ENCODE measurements at places on chromosomes 12 and 14. TPM values are rescaled to one million over a fixed set of nuclear protein-coding genes. Genes with fewer than 3 reads are reported as not detected.

- DNase-seq, result no peak
These were observed 228.9 kb downstream of the ANO2 start for GRCh38 chr12:5716201-5716600.

- no peak for DNase-seq
These were observed 539.3 kb upstream of the TBX3 start for GRCh38 chr12:115223322-115223721.

DNA sequence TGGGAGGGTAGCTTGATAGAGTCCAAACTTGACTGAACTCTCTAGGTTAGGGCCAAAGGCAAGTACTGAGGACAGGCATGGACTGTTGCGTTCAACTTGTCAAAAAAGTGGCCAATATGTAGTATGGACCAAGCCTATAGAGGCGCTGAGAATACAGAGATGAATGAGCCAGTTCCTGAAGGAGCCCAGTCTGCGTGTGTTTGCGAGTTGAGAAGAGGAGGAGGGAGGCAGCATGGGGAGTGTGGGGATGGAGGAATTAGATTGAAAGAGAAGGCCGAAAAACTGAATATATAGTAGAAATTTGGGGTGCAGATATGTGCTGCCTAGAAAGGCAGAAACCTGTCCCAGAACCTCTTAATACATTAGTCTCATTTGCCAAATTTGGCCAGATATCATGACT lies 412.4 kb downstream of the PCNX1 start:
- no peak for DNase-seq

DNA sequence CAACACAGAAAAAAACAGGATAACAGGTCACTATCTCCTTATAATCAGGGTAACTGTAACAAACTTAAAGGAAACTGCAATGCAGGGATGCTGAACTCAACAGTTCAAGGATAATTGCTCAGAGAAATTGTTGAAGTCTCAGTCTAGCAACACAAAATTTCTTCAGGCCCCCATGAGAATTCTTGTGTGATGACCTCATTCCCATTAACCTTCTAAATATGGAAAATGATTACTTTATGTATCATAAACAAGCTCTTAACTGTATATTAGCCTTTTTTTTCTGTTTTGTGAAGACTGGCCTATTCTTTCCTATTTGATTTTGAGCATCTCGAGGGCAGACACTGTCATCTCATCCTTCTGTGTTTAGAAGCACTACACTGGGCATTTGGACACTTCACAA lies 47.1 kb downstream of the IGF1 start:
- DNase-seq, result no peak

DNA sequence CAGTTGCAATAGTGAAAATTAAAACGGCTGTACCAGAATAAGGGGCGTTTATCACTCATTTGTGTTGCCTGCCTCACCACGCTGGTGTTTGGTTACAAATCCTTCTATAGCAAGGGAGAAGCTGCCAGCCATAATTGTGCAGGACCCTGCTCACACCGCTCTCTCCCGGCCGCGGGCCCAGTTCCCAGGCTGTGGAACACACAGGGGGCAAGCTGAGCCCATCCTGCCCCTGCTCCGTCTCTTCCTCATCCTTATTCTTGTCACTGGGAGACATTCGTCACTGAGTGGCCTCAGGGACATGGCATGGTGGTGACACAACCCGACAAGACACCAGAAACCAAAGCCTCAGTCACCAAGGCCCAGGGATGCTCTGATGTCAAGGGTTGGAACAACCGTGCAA lies 116.3 kb upstream of the FKBP4 start:
- DNase-seq, result no peak

- no peak for DNase-seq
These were observed 38.6 kb upstream of the ACSS3 start for GRCh38 chr12:81039231-81039630.

DNA sequence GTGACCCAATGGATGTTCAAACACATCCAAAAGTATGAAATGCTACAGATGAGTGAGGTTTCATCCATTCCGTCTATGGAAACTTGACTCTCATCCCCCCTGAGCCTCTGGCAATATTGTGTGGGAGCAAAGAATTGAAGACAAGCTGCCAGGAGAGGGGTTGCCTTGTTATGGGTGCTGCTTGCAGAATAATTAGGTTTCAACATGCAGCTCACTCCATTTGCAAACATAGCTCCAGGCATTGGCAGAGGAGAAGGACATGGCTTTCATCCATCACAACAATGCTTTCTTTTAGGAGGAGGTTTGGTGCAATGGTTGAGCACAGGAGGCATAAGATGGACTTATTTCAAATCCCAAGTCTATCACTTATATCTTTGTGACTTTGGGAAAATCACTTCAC lies 220.7 kb upstream of the SRRM4 start:
- no peak for DNase-seq

- no peak for DNase-seq
These were observed 11.8 kb downstream of the NACA start for GRCh38 chr12:56713345-56713744.

GRCh38 chr14:62347562-62348011 lies 585.4 kb downstream of the SNAPC1 start:
- DNase-seq, result no peak

DNA sequence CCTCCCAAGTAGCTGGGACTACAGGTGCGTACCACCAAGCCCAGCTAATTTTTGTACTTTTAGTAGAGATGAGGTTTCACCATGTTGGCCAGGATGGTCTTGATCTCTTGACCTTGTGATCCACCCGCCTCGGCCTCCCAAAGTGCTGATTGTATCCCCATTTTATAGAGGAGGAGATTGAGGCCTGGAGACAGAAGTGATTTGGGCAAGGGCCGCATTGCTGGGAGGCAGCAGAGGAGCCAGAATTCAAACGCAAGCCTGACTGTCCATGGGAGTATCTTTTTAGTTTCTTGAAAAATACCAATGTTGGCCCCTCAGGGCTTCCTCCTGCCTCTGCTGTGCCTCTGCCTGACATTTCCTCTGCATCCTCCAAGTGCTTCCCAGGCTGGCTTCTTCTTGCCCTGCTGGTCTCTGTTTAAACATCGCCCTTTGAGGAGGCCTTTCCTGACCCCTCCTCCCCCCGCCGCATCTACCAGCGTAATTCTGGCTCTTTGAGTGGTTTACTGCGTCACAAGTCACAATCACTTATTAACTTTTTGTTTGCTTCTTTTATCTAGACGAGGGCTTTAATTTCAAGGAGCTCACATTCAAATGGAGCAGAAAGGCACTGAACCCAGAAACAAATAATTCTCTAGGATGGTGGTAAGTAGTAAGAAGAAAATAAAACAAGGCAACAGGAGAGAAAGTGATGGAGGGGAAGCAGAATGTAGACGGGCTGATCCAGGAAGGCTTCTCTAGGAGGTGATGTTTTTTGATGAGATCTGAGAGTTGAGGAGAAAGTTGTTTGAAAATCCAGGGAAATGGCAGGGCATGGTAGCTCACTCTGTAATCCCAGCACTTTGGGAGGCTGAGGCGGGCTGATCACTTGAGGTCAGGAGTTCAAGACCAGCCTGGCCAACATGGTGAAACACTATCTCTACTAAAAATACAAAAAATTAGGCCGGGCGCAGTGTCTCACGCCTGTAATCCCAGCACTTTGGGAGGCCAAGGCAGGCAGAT lies 91.0 kb upstream of the MED13L start:
- DNase-seq, result no peak

- DNase-seq, result no peak
These were observed 67.1 kb upstream of the GZMB start for GRCh38 chr14:24701062-24701461.

DNA sequence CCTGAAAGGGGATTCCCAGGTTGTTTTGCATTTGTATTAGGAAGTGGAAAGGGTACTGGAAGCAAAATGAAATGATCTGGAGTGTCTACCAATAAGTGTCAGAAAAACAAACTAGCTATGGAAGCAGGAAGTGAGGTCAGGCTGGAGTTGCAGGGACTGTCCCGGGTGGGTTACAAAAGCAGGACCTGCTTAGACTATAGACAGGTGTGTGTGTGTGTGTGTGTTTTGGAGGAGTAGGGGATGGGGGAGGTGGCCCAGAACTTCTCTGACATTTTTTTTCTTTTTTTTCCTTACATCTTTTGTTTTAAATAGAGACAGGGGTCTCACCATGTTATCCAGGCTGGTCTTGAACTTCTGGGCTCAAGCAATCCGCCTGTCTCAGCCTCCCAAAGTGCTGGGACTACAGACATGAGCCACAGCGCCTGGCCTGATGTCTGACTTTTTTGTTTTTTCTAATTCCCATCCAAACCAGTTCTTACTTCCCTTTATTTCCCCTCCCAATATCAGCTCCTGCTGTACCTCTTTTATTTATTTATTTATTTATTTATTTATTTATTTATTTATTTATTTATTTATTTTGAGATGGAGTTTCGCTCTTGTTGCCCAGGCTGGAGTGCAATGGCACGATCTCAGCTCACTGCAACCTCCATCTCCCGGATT lies 512 bp upstream of the RND1 start:
- DNase-seq, result no peak

DNA sequence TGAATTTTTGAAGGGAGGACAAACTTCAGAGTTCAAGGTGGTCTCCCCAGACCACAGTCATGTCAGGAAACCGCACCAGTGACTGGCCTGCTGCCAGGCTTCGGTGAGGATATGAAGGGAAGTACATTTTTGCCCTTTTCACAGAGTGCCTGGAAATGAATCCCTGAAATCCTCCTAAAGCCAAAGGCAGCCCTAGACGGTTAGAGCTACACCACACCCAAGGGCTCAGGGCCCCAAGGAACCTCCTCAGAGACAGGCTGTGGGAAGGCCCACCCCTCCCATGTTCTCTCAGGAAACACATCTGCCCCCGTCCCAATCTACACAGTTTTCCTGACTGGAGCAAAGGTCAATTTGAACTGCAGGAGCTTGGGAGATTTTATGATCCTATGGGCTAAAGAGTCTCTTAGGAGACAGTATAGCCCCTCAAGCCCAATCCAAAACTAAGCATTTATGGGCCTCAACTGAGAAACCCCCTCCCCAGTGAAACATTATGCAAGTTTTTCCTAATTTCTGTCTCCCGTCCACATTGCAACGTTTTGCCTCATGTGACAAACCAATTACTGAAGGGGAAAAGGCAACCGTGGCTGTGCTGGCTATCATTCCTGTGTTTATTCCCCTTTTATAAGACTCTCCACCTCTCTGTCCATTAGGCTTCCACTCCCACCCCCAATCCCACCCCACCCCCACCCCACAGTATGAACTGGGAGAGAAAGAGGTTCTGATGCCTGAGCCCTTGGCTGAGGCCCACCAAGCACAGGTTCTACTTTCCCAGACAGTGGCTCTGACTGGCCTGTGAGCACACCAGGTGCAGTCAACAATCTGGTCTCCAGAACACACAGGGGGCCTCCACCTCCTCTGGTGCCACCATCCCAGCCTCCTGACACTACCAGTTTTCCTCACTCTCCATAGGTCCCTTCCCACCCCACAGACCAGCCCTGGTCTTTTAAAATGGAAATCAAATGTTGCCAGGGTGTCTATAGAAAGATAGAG lies 9.6 kb upstream of the RNASE1 start:
- peak; percentile 20 for DNase-seq

DNA sequence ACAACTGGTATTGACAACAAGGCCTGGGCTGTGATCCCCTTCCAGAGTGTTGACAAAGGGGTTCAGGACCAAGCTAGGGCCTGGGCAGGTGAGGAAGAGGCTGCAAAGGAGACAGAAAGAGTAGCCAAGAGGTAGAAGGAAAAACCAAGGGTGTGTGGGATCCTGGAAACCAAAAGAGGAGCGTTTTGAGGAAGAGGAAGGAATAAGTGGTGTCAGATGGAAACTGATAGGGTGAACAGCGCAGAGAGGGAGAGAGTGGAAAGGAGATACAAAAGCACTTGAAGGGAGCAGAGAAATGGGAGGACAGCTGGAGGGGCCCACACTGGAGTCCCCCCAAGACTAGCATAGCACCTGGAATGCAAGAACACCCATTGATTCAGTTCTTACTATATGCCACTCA lies 8.3 kb upstream of the HVCN1 start:
- DNase-seq, result no peak

GRCh38 chr14:67762051-67762450 lies 54.3 kb downstream of the ZFYVE26 start:
- DNase-seq, result no peak

DNA sequence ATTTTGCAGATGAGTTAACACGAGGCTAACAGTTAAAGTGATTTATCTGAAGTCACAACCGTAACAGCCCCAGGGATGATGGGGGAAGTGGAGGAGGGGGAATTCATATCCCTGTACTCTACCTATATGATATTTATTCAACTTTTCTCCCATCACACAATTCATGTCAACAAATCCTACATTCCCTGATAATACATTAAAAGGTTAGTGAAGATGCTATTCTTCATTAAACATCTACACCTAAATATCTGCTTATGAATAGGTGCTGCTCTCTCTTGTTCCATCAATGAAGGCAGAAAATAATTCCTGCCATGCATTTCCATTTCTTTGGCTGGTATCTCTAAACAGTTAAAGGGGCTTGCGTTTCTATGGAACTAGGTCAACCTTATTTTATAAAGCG lies 6.8 kb downstream of the YBX3 start:
- no peak for DNase-seq

- DNase-seq, result no peak
These were observed 147.3 kb downstream of the RBM19 start for GRCh38 chr12:113818833-113819232.

- DNase-seq, result no peak
These were observed 3.3 kb downstream of the CDK17 start for GRCh38 chr12:96396914-96397313.

GRCh38 chr12:19031032-19031431 lies 98.5 kb upstream of the PLEKHA5 start:
- DNase-seq, result no peak

GRCh38 chr12:42990387-42990786 lies 400.8 kb upstream of the PRICKLE1 start:
- no peak for DNase-seq

GRCh38 chr12:119692997-119693396 lies 25.1 kb downstream of the PRKAB1 start:
- no peak for DNase-seq

GRCh38 chr12:118850244-118850825 lies 131.0 kb upstream of the SRRM4 start:
- no peak for DNase-seq

- no peak for DNase-seq
These were observed 13.4 kb downstream of the ISM2 start for GRCh38 chr14:77485256-77485655.

Gene GLT8D2
- total RNA-seq, result 11.7 TPM

Gene RNASE7
- total RNA-seq, result not detected

Gene GPD1
- 9.0 TPM for total RNA-seq

Gene TAS2R31
- 0.88 TPM for total RNA-seq

Gene C14orf180
- total RNA-seq, result 44.1 TPM

Gene PROX2
- total RNA-seq, result not detected

Gene SCN8A
- 0.41 TPM for total RNA-seq

Gene ATL1
- total RNA-seq, result 1.6 TPM

Gene TBX5
- total RNA-seq, result 75.1 TPM

Data from left ventricle myocardium inferior (tissue), 1 donor.